ENCODE measurements at places on chromosomes 5 and 9.

- no peak for DNase-seq
Measured at GRCh38 chr9:16526380-16526779, 344.1 kb downstream of the BNC2 start.

- no peak for DNase-seq
Measured at GRCh38 chr9:109733690-109734089, 46.3 kb upstream of the PALM2AKAP2 start.

DNA sequence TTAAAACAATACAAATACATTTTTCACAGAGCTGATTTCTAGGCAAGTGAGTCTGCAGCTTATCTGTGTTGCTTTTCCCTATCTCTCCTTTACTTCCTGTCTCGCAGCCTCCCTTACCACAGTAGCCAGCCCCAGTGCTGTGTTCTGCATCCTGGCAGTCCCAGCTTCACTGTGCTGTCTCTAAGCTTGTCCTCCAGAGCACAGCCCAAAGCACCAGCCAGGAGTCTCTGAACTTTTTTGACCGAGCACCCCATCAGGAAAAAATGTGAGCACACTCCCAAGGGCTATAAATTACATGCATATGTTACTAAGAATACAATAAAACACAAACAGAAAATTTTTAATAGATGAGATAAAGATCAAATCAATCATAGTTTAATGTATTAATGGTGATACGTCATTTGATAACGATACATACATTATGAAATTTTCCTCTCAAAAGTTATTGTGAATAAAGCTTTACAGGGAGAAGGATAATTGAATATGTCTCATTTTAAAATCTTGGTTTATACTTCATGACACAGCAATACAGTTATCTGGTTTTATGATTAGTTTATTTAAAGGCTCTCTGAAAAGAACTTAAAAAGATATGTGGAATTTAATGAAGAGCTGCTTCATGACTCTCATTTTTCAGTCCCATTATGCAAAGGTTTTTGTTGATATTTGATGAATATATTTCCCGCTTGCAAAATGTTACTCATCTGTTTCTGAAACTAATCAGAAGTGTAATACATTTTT is 7.3 kb upstream of the RHOBTB3 start:
- no peak for DNase-seq

DNA sequence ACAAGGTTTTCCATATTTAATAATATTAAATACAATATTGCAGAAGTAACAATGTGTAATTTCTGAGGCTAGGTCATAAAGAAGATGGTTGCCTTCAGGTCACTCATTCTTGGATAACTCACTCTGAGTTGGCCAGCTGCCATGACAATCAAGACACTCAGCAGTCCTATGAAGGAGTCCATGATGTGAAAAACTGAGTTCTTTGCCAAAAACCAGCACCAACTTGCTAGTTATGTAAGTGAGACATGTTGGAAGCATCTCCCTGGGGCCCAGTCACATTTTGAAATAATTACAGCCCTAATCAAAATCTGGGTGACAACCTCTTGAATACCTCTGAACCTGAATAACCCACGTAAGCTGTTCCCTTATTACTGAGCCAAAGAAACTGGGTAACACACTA is 453.2 kb downstream of the CDH18 start:
- DNase-seq: no peak

- DNase-seq: no peak
Measured at GRCh38 chr9:15416880-15417279, 5.8 kb upstream of the SNAPC3 start.

- no peak for DNase-seq
Measured at GRCh38 chr5:149282966-149283332, 11.3 kb downstream of the AFAP1L1 start.

- no peak for DNase-seq
Measured at GRCh38 chr5:99032234-99033013, 103.6 kb upstream of the CHD1 start.

GRCh38 chr9:98374385-98375051 is 119.1 kb upstream of the TBC1D2 start:
- DNase-seq: no peak

- no peak for DNase-seq
Measured at GRCh38 chr5:153558957-153559356, 68.5 kb downstream of the GRIA1 start.

- DNase-seq: no peak
Measured at GRCh38 chr5:90902651-90903386, 344.2 kb downstream of the ADGRV1 start.

DNA sequence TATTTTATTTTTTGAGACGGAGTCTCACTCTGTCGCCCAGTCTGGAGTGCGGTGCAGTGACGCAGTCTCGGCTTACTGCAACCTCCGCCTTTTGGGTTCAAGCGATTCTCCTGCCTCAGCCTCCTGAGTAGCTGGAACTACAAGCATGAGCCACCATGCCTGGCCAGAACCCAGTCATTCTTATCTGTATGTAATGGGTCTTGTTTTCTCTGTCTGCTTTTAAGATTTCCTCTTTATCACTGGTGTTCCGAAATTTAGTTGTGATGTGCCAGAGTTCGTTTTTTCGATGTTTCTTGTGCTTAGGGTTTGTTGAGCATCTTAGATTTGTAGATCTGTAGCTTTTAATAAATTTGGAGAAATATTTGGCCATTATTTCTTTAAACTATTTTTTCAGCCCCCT is 19.2 kb downstream of the SLC25A25 start:
- DNase-seq: no peak

DNA sequence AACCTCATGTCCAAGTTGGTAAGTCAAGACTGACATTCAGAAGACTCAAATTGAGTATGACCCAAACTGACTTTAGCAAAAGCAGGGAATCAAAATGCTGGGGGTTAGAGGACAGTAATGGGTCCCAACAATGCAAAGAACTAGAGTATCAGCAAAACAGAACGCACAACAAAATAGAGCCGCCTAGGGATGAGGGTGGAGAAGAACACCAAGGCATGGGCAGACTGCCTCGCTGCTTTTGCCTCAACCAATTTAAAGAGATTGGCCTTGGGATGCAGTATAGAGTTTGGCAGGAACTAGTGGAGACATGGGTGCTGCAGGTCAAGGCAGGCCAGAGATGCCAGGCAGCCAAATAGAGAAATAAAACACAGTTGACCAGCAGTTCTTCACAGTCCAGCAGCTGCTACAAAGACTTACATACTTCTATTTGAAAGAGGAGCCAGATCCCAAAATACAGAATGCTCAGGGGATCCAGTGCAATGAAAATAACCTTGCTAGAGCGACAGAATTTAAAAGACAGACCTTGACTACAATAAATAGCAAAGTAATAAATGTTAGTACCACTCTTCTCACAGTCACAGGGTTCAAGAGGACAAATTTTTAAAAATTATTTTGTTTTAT is 83.9 kb upstream of the NIPBL start:
- DNase-seq: no peak

- no peak for DNase-seq
Measured at GRCh38 chr9:34999576-34999975, 10.0 kb downstream of the DNAJB5 start.

DNA sequence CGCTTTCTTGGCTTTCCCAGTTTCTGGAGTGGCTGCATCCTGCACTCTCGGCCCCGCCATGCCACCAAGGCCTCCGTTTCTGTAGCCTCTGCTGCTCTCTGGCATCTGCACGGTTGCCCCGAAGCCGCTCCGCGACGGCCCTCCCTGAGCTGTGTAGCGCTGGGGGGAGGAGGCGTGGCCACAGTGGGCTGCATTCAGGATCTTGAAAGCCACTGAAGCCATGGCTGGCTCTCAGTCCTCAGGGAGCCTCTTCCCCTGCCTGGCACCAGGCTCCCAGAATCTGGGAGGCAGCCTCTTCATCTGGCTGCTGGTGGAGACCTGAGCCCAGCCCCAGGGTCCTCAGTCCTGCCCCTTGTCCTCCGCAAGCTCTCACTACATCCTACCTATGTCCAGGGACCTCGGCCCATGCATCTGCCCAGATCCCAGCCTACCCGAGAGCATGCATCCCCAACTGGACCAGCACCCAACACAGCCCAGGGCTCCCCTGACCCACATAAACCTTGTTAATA is 25.1 kb downstream of the PAEP start:
- no peak for DNase-seq

- no peak for DNase-seq
Measured at GRCh38 chr5:60563696-60564324, 136.2 kb downstream of the DEPDC1B start.

DNA sequence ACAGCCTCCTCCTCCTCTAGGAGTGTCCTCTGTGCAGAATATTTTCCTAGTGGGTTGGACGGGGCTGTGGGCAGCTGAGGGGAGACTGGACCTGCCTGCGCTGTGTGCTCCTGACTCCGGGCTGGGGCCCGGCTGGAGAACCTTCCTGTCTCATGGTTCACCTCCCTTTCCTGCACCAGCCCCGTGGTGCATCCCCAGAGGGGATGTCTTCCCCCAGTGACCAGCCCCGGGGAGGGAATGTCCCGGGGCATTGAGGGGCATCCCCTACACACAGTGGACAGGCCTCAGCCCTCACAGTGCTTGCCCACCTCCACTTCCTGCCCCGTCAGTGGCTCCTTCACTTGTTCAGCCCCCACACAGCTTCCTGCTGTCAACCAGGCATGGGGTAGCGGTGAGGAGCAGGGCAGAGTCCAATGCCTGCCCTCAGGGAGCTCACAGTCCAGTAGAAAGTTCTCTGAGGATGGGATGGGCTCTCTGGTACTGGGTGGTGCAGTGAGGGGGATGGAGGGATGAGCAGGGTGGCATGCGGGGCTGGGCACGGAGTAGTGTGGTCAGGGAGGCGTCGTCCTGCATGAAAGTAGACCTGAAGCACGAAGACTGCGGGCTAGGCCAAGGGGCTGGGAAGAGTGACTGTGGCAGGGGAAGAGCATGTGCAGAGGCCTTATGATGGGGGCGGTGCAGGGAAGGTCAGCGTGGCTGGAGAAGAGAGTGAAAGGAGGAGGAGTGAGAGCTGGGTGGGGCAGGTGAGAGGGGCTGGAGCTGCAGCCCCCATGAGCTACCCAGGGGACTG is 52.1 kb upstream of the PITX1 start:
- DNase-seq: no peak

- no peak for DNase-seq
Measured at GRCh38 chr5:155655569-155655968, 642.0 kb downstream of the KIF4B start.

DNA sequence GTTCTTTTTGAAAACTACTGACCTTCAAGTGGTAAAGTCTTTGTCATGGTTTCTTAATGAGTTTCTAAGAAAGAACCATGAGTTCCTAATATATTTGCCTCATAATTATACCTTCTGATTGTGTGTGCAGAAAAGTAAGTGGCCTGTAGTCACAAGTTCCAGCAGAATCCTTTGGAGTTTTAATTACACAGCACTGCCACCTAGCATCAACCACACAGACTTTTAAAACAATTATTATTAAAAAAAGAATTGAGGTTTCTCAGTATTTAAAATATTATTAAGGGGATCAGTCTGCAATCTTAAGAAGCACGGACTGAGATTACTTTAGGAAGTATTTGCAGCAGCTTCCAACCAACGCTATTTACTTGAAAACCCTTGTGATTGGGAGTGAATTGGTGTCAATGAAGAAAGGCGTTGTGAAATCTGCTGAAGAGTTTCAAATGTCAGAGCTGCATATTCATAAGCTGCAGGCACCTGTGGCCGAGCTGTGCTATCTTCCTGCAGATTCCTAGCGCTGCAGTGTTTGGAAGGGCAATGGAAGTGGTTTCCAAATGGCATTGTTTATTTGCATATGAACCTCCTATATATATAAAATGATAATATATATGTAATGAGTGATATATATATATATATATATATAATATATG is 1074.2 kb upstream of the WWC1 start:
- DNase-seq: no peak

DNA sequence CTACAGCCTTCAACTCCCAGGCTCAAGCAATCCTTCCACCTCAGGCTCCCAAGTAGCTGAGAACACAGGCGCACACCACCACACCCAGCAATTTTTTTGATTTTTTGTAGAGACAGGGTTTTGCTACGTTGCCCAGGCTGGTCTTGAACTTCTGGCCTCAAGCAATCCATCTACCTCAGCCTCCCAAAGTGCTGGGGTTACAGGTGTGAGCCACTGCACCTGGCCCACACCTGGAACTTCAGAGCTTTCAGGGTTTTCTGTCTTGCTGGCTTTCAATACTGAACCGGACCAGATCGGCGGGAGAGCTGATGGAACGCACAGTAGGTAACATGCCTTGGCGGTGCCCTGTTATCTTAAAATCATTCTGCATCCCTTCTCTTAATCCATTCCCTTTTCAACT is 30.8 kb downstream of the IPPK start:
- no peak for DNase-seq

DNA sequence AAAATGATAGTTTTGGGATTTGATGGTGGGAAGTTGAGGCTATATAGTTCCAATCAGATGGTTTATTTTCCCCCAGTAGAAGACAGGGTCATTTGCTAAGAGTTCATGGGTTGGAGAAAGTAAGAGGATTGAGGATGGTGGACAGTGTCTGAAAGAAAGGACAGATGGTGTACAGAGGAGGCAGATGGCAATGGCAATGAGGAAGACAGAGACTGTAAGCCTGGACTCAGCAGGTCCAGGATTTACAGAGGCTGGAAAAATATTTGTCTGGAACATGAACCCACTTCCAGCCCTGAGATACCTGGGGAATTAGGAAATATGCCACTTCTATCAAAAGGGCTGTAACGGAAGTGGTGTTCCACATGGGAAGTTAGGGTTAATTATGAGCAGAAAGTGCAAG is 84.5 kb downstream of the PCSK1 start:
- no peak for DNase-seq

Measured in stimulated activated CD8-positive, alpha-beta memory T cell treated with anti-CD3 and anti-CD28 coated beads, Interleukin-7, amount 100 ng/mL, for 24 hours (primary cell).